ENCODE measurements at places on chromosomes 5 and 9. TPM values are rescaled to one million over a fixed set of nuclear protein-coding genes. Genes with fewer than 3 reads are reported as not detected.

The SCAI gene
- total RNA-seq, result 7.3 TPM

- DNase-seq, result no peak
These were observed 96.4 kb upstream of the SELENOP start for GRCh38 chr5:42908086-42908485.

The GLDC gene
- total RNA-seq, result 0.68 TPM

DNA sequence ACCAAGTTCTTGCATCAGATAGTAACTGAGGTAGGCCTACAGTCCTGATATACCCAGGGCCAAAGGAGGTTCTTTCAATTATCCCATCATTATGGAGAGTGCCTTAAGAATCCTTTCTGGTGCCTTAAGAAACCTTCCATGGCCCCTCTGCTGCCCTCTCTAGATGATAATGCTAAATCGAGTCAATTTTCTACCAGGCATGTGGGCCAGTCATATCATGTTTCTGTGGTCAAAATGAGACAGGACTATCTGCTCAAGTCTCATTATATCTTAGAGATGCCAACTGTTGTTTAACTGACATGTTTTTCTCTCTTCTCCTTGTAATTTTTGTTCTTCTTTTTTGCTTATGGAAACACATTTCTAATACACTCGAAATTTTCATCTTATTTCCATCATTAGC is 127.6 kb downstream of the EDIL3 start:
- no peak for DNase-seq

Measured in activated naive CD8-positive, alpha-beta T cell treated with anti-CD3 and anti-CD28 coated beads for 36 hours (primary cell).